ENCODE measurements at places on chromosomes 16 and 17.

GRCh38 chr16:55056585-55057401, 126.1 kb downstream of the IRX5 start:
- DNase-seq, result no peak

GRCh38 chr16:49460786-49461470, 87.3 kb downstream of the C16orf78 start:
- DNase-seq, result no peak

DNA sequence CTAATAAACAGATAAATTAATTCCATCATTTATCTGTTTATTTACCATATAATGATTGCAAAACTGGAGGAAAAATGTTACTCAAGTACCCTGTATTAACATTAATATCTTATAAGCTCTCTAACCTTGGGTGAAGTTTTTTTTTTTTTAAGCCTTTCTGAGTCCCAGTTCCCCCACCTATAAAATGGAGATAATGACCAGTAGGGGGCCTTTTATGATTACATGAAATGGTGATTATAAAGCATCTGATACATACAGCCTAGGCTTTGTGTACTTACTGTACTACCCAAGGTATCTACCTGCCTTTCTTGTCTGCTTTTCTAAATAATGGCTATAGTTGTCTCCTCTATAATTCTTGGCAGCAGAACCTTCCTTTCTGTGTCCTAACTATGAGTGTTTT, 22.6 kb downstream of the LRRC36 start:
- DNase-seq, result no peak

DNA sequence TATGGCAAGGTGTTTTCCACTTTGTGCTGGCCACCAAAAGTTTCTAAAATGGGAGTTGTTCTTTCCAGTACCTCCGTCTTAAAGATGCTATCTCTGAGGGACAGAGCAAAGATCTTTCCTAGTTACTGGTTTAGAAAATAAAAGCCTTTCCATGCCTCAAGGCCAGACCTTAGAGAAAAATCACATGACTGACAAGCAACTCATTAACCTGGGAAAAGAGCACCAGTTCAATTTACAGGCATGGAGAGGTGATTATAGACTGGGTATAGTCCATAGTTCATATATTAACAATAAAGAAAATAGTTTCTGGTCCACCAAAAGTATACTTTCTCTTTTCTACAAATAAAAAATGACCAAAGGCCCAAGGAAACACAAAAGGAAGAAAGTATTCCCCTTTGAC, 230.7 kb downstream of the TOX3 start:
- DNase-seq, result no peak

DNA sequence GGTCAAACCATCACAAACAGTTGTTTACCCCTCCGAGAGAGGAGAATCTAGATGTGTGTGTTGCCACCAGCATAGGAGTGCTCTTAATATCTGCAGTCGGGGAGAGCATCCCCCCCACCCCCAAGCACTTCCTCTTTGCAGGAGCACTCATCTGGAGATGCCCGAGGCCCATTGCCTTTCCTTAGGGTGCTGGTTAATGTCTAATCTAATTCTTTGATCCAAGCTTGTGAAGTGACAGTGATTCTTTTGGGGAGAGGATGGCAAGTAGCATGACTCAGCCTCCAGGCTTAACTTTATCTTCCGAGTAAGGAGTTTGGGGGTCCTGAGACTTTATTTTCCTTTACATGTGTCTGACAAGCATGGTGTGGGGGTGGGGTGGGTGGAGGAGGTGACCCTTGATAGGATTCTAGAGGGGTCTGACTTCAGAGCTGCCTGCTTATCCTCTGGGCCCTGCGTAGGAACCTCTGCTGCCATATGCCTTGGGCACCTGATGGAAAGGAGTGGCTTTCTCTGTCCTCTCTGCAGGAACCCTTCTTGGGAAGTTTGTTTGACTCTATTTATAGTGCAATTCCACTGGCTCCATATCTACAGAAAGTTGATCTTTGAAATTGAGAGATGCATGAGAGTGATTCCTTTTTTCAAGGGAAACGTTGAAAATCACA, 207.1 kb downstream of the SPECC1 start:
- no peak for DNase-seq

DNA sequence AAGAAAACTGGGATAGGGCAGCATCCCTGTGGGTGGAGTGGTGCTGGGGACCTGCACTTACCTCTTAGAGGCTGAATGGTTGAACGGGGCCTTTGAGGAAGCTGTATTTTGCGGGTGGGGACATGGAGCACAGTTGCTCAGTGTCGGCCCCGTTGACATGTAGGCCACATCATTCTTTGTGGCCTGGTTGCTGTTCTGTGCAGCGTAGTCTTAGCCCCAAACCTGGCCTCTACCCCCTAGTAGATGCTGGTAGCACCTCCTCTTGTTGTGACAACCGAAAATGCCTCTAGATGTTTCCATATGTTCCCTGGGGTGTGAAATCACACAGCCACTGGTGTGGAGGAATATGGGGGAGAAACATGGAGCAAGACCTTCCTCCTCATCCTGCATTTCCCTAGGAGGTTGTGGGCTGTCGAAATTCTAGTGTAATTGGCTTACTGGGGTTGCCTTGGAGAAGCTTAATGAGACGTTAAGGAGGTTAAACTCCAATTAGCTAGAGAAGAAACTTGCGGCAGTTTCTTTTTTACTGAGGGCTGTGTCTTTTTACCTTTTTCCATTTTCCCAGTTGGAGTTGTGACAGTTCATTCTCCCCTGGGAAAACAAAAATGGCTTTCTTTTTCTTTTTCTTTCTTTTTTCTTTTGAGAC, 9.4 kb downstream of the ABCC1 start:
- DNase-seq, result no peak

DNA sequence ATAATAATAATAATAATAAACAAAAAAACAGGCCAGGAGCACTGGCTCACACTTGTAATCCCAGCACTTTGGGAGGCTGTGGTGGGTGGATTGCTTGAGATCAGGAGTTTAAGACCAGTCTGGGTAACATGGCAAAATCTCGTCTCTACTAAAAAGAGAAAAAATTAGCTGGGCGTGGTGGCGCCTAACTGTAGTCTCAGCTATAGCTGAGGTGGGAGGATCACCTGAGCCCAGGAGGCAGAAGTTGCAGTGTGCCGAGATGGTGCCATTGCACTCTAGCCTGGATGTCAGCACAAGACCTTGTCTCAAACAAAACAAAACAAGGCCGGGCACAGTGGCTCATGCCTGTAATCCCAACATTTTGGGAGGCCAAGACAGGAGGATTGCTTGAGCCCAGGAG, 18.7 kb upstream of the ATP6V0C start:
- no peak for DNase-seq

DNA sequence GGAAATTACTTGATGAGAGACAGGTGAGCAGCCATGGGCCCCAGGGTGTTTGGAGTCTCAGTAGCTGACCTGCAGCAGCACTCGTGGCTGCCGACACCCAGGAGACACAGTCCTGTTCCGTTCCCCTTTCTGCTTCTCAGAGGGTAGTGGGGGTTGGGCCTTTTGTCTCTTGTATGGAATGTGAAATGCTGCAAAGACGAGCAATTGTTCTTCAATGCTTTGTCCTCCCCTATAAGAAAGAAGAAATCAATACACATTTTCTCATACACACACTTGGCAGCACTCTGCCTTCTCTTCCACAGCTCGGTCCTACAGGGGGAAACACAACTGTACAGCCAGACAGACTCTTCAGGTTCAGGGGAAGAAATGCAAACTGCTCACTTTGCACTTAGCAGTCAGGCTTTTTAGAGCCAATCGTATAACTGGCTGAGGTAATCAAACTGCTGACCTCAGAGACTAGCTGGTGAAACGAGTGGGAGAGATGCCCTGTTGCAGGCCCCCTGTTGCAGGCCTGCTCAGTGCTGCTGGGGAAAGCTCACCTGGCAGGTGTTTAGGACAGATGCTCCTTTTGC, 96.7 kb downstream of the AATF start:
- DNase-seq, result no peak

DNA sequence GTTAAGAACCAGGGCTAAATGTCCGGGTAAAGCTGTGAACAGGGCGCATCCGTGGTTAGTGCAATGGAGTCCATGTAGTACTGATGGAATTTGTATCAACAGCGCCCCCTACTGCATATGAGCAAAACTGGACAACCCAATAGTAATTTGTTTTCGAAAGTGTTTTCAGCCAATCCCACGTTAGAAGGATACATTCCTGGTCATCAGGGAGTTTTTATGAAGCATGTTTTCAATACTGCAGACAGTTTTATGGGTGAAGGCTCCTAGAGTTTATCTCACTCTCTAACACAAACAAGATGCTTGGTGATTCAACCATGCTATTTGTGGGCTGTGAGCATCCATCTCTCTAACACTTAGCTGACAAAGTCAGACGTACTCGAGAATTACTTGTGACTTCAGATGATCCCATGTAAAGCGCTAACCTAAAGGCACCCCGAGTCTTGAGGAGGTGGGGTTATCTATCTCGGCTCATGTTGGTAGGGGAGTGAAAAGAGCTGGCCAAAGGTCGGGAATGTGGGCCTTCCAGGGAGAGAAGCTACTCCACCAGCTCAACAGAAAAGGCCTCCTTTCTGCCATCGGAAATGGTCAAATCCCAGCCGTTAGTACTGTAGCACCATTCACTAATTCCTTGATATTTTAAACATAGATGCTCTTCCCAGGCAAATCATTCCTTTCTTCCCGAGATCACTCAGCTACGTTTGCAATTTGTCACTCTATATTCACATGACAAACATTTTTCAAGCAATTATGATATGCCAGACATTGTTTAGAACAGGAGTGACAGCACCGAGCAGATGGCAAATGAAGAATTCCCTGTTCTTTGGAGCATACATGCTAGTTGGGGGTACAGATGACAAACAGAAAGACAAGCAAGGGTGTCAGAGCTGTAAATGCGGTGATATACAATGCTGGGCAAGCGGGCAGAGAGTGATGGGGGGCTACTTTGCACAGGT, 46.9 kb upstream of the HNF1B start:
- no peak for DNase-seq

GRCh38 chr17:77483128-77483598, 342.4 kb downstream of the SEC14L1 start:
- no peak for DNase-seq
